Kidney (tissue), 22 donors: ENCODE measurements at places on chromosomes 3 and 15. TPM values are rescaled to one million over a fixed set of nuclear protein-coding genes. Genes with fewer than 3 reads are reported as not detected.

- H3K4me3 ChIP-seq: no peak overlapping the region
- H3K27me3 ChIP-seq: no peaks in the 10 kb centered on the region
- no peaks in the 10 kb centered on the region for H3K36me3 ChIP-seq
- H3K4me1 ChIP-seq: no peaks in the 10 kb centered on the region
- H3K27ac ChIP-seq: no peak overlapping the region
- DNase-seq: no peak
Observed at GRCh38 chr3:46509661-46510187, 11.9 kb downstream of the RTP3 start.

SAMMSON gene
- 0.98 TPM for total RNA-seq

SCG5 gene
- 1.3 TPM for total RNA-seq

GALNT15 gene
- 39.9 TPM for total RNA-seq

GRCh38 chr15:94970802-94971201 lies 739.4 kb downstream of the MCTP2 start:
- DNase-seq: peak; percentile 45
- H3K27ac ChIP-seq: no peak overlapping the region
- H3K36me3 ChIP-seq: no peaks in the 10 kb centered on the region
- H3K4me1 ChIP-seq: peaks cover 6% of the 10 kb centered on the region
- H3K4me3 ChIP-seq: peak overlapping the region; percentile 3
- no peaks in the 10 kb centered on the region for H3K27me3 ChIP-seq

NIPA2 gene
- total RNA-seq: 48.5 TPM

GRCh38 chr3:88189361-88189810 lies 39.6 kb downstream of the C3orf38 start:
- no peak overlapping the region for H3K27ac ChIP-seq
- H3K4me3 ChIP-seq: no peak overlapping the region
- H3K27me3 ChIP-seq: no peaks in the 10 kb centered on the region

GRCh38 chr15:65580287-65580686 lies 30.6 kb downstream of the INTS14 start:
- H3K27ac ChIP-seq: no peak overlapping the region
- H3K36me3 ChIP-seq: peaks cover 41% of the 10 kb centered on the region
- no peak for DNase-seq
- H3K4me3 ChIP-seq: no peak overlapping the region
- no peaks in the 10 kb centered on the region for H3K4me1 ChIP-seq

SLC28A2 gene
- total RNA-seq: not detected

MYLK gene
- total RNA-seq: 164 TPM

EPHA6 gene
- 0.66 TPM for total RNA-seq

DHFR2 gene
- 9.9 TPM for total RNA-seq

SPESP1 gene
- 4.1 TPM for total RNA-seq

SCG3 gene
- total RNA-seq: 0.13 TPM

GRCh38 chr3:194750491-194750828 lies 64.8 kb downstream of the FAM43A start:
- peak; percentile 84 for DNase-seq
- H3K27ac ChIP-seq: no peak overlapping the region
- H3K4me1 ChIP-seq: peaks cover 2% of the 10 kb centered on the region
- no peaks in the 10 kb centered on the region for H3K36me3 ChIP-seq

SNTN gene
- total RNA-seq: not detected

- no peaks in the 10 kb centered on the region for H3K27me3 ChIP-seq
- no peaks in the 10 kb centered on the region for H3K4me1 ChIP-seq
- H3K4me3 ChIP-seq: no peak overlapping the region
Observed at GRCh38 chr3:100629421-100630127, 20.2 kb downstream of the ADGRG7 start.

GRCh38 chr15:31486906-31487695 lies 160.5 kb downstream of the KLF13 start:
- no peak overlapping the region for H3K4me3 ChIP-seq
- peaks cover 11% of the 10 kb centered on the region for H3K4me1 ChIP-seq
- no peaks in the 10 kb centered on the region for H3K36me3 ChIP-seq
- no peak for DNase-seq

DNA sequence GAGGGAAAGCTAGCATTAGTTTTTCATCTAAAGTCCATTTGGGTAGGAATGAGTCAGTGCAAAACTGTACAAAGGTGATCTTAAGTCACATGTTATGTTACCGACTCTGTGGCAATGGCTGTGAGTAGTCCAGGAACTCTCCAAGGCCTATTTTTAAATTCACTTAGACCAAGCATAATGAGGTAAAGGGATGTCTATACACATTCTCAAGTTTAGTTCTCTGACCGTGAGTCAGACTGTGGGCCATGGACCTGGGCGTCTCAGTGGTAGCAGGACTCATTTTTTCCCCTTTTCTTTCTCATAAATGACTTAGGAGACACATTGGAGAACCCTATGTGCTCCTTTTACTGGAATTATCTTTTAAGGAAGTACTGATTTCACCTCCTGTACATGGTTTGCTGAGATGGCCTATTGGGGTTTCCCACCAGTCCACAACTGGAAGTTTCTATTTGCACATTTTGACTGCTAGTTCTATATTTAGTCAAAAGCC lies 488.7 kb upstream of the TPRG1 start:
- DNase-seq: no peak
- H3K4me1 ChIP-seq: no peaks in the 10 kb centered on the region
- H3K36me3 ChIP-seq: no peaks in the 10 kb centered on the region

DNA sequence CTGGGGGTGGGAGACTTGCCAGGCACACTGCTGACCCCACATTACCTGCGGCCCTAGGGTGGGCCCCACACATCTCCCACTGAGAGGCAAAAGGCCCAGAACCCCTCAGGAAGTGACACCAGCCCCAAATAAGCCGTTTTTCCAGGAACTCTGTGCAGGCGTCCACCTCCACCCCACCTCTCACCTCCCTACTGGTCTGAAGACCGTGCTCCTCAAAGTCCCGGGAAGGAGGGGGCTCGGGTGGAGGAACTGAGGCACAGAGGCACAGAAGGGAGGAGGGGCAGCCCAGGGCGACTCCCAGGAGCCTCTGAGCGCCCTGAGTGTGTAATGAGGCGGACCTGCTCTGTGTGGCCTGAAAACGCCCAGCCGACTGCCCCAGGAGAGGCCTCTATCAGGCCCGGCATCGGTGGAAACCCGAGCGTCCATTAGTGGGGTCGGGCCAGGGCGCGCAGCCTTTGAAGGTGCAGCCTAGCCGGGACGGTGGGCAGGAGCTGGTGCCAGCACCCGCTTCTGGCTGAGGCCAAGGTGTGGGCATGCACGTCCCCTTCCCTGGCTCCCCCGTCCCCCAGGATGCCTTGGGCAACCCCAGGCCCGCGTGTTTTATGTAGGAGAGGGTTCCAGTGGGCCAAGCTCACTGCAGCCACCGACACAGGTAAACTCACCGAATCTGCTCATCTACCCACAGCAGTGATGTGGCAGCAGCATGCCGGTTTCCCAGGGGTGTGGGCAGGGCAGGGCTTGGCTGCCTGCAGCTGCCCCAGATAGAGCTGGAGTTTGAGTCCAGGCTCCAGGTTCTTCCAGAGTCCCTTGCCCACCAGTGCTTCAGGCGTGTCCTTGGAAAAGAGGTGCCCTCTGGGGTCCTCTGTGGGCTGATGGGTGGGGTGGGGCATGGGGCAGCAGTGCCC lies 55.8 kb downstream of the DNAJB8 start:
- no peaks in the 10 kb centered on the region for H3K36me3 ChIP-seq
- H3K4me3 ChIP-seq: no peak overlapping the region
- no peaks in the 10 kb centered on the region for H3K27me3 ChIP-seq
- H3K4me1 ChIP-seq: peaks cover 2% of the 10 kb centered on the region
- H3K27ac ChIP-seq: no peak overlapping the region
- no peak for DNase-seq
